ENCODE measurements at places on chromosomes 1 and 21. TPM values are rescaled to one million over a fixed set of nuclear protein-coding genes. Genes with fewer than 3 reads are reported as not detected.

Gene FAM163A
- total RNA-seq = not detected

Gene SELP
- total RNA-seq = 2.6 TPM

Gene USH2A
- not detected for total RNA-seq

Gene TIE1
- not detected for total RNA-seq

Gene GUCA2A
- not detected for total RNA-seq

Measured in activated naive CD4-positive, alpha-beta T cell treated with anti-CD3 and anti-CD28 coated beads for 36 hours (primary cell).